ENCODE measurements at places on chromosomes 2 and 18.

GRCh38 chr18:42078711-42079110 lies 123.7 kb downstream of the PIK3C3 start:
- no peak for DNase-seq

DNA sequence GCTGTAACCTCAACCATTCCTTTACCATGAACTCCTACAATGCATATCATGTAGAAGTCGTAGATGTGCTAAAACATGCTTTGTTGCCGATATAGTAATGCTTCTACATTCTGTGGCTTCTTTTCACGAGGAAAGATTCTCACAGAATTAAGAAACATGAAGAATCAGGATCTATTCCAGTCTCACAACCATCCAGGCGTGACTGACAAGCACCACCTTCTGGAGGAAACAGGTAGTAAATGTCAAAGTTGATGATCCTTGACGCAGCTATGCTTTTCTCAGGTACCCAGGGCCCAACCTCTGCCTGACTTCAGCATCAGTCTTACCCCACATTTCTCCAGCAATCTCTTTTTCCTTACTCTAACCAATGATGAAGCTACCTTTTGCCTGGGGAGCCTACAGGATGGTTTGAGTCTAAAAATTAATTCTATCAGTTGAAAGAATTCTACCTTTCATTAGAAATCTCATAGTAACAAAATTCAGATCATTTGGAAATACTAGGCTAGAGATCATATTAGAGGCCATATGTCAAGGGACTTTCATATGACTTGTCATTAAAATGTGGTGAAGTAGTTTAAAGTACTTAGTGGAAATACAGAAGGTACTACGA lies 123.3 kb upstream of the RND3 start:
- DNase-seq = no peak

DNA sequence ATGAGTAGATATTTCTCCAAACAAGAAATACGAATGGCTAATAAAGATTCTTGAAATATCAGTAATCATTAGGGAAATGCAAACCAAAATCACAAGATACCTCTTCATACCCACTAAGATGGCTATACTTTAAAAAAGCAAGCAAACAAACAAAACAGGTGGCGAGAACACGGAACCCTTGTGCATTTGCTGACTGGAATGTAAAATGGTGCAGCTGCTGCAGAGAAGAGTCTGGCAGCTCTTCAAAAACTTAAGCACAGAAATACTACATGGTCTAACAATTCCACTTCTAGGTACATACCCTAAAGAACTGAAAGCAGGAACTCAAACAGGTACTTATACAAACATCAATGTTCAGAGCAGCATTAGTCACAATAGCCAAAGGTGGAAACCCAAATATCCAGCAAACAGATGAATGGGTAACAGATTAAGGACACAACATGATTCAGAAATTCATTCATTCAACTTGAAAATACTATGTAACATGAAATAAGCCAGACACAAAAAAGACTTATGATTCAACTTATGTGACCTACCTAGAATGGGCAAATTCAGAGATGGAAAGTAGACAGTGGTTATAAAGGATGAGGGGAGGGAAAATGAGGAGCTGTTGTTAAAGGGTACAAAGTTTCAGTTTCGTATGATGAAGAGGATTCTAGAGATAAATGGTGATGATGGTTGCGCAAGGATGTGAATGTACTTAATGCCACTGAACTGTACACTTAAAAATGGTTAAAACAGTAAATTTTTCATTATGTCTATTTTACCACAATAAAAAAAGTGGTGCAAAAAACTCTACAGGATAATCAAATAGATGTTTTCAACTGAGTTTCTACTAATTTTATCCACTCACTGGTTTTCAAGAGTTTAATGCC lies 26.9 kb upstream of the GPR75 start:
- DNase-seq = no peak

DNA sequence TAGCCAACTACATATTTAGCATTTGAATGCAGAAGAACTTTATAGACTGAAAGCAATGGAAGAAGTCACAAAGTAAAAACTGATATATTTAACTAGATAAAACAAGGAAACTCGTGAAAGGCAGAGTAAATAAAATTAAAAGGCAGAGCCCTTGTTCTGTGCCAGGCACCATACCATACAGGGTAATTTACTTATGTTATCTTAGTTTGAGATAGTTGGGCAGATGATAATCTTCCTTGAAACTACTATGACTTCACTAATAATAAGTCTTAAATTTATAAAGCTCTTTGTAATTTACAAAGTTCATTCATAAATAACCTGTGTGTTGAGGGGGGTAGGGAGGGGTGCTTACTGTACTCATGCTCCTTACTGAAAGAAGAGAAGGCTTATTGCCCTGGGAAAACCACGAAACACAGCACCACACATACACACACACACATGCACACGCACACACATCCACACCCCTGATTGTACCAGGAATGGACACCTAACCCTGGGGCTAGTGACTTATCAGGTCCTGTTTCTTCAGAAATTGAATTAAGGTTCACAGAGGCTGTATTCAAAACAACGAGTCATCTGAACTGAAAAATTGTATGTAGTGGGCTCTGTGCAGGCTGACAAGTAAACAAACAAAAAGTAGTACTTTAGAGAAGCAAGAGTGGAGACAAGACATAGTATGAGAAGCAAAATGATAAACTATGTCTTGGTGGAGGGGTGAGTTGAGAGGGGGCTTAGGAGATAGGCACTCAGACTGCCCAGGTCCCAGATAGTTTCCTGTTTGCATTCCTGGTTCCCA lies 38.1 kb downstream of the AGFG1 start:
- DNase-seq = no peak

GRCh38 chr2:62431512-62431911 lies 74.5 kb downstream of the TMEM17 start:
- no peak for DNase-seq

DNA sequence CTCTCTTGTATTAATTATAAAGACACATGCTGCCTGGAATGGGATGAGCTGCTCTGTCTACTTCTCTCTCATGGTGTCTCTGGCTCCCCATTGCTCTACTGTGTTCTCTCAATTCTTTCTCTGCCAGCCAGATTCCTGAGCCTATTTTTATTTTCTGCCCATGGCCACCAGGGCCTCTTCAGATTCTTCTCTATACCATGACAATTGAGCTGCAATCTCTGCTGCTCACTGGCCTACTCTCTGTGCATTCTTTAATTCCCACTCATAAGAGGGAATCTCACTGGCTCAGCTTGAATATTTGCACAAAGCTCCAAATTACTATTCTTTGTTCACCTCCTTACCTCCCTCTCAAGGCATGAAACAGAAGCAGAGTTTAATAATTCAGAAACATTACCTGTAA lies 161.4 kb upstream of the GULP1 start:
- no peak for DNase-seq

All from naive thymus-derived CD4-positive, alpha-beta T cell (primary cell).